Activated CD8-positive, alpha-beta memory T cell treated with anti-CD3 and anti-CD28 coated beads for 1 hour (primary cell): ENCODE measurements at places on chromosomes 2 and 18.

DNA sequence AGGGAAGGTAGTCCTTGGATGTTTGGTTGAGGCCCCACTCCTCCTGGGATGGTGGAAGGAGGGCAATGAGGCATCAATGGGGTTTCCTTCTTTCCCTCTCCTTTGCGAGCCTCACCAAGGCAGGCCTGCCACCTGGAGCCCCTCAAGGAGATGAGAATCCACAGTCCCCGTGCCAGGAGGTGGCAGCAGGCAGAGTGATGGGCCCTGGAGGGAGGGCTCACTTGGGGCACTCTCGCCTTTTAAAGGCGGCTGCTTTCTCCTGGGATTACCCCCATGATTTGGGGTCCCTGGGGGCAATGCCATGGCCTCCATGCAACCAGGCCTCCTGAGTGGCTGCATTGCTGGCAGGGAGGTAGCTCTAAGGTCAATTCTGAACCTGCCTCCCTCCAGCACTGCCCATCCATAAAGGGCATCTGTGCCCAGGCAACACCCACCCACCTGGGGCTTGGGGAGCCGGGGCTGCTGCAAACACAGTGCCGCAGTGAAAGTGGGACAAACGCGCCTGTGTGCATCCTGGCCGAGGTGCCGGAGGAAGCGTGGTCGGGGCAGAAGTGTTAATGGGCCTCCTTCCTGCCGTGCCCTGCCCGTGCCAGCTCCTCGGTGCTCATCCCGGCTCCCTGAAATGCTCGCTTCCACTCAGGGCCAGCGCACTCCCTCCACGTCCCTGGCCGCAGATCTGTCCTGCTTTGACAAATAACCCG lies 55.9 kb downstream of the ZFP36L2 start:
- no peak for DNase-seq

DNA sequence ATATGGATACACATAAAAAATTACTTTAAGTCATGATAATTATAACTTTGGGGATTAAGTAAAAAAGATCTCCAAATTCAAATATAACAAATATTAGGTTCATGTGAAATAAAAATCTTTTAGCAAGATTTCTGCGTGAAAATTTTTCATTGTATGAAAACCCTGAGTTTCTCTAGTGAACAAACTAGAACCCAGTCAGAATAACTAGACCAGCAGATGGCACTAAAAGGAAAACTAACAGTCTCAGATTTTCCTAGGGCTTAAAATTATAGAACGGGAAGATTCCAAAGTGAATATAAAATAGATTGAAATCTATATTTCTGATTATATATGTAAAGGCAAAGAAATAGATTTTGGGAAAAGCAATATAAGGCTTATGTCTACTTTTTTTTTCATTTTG lies 43.3 kb downstream of the TMEM200C start:
- no peak for DNase-seq

GRCh38 chr2:237497838-237498186 lies 10.8 kb downstream of the MLPH start:
- DNase-seq: no peak

DNA sequence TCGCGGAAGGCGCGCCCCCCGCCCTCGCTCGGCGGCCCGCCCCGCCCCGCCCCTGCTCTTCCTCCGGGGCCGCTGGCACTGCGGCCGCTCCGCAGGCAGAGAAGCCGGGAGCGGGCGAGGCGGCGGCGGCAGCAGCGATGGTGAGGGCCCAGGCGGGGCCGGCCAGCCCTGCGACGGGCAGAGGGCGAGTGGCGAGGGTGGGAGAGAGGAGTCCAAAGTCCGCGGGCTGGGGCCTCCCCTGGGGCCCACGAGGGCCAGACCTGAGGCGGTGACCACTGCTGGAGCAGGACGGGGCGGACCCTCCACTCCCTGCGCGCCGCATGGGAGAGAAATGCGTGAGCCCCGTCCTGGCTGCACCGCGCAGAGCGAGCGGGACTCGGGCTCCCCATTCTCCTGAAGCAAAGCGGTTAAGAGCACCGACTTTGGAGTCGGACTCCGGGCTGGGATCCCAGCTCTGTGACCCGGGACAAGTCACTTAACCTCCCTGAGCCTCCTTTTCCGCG lies at the start of gene VAMP5:
Gene VAMP5 (plus strand): TSS at position 78 of the 503 bp plus-strand sequence. CDS start 60 bp downstream, at position 138.
- DNase-seq: no peak

DNA sequence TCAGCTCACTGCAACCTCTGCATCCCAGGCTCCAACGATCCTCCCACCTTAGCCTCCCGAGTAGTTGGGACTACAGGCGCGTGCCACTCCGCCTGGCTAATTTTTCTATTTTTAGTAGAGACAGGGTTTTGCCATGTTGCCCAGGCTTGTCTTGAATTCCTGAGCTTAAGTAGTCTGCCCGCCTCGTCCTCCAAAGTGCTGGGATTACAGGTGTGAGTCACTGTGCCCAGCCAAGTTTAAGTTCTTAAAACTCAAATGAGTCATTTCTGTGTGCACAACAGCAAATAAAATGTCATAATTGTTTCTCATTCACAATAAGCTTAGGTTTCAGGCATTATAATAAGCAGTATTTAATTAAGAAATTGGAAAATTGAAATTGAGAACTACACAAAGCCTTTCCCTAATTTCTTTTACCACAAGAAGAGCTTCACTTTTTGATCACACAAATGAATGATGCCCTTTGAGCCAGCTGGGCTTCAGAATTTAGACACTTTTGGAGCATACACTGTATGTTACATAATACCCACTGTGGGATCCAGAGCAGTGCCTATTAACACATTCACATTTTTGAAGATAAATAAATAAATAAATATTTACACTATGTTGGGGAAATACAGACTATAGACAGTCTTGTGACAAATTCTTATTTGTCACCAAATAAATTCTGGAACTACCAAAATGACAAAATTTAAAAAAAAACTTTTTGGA lies 8.6 kb upstream of the ME2 start:
- DNase-seq: no peak

DNA sequence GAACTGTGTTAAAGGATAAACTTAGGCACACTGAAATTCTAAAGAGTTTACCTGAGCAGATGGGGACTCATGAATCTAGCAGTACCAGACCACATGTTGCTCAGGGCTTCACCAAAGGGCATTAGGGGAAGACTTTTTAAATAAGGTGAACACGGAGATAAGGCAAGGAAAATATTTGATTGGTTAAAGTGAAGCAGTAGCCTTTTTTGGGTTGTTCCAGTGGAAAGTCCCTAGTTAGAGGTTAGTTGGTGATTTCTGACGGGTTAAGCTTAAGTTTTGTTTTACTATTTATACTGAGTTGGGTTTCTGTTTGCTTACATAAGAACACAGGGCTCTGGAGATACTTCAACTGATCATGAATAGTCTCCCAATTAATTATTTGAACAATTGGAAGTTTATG lies 722.5 kb downstream of the SOCS6 start:
- no peak for DNase-seq

GRCh38 chr2:6970976-6971480 lies 53.8 kb downstream of the RNF144A start:
- DNase-seq: no peak

DNA sequence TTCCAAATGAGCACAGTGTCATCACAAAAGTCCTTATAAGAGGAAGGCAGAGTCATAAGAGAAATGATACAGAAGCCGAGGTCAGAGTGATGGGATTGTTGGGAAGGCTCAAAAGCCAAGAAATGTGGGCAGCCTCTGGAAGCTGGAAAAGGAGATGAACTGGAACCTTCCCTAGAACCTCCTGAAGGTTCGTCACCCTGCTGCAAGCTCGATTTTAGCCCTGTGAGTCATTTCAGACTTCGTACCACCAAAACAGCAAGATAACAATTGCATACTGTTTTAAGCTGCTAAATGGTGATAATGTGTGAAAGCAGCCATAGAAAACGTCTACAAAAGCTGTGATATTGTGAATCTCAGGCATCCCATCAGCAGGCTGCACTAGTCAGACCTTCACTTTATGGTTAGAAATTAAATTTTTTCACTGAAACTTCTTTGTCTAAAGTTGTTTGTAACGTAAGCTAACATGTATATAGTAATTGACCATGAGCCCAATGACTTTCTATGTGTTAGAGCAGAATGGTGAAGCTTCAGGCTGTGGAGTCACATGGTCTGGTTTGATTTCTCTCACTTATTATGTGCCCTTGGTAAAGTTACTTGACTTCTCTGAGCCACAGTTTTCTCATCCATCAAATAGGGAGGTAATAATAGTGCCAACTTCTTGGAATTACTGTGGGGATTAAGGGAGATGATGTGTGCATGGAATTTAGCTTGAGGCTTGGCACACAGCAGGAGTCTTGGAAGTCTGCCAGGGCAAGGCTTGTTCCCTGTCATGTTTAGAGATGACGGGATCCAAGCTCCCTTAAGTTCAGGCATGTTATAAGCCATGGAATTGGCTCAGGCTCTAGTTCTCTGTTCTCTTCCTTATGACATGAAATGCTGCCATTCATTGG lies 132.0 kb upstream of the CCDC195 start:
- DNase-seq: no peak

GRCh38 chr18:13220361-13220991 lies 1.9 kb downstream of the LDLRAD4 start:
- no peak for DNase-seq

DNA sequence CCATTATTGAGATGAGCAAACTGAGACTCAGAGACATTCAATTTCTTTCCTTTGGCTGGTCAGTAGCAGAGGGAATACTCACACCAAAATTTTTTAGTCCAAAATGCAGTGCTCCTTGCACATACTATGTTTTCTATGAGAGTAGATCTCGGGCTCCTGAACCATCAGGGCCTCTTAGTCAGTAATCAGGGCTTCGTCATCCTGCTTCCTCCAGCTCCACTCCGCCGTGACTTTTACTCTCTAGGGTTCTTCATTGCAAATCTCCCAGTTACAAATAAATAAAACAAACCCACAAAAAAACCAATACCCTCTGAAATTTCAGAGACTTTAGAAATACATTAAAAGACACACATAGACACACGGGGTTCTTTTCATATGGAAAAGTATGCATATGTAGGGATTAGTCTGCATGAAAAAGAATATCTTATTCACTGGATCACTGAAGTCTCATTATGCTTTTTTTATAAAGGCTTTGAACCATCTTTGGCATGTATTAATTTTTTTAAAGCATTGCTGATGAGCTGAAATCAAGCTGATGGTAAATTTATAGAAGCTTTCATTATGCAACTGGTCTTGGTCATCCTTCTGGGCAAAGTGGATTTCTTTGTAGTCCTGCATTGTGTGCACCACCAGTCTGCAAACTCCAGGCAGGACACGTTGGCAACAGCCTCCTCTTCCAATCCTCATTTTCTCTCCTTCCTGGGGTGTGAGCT lies 235.0 kb downstream of the ICOS start:
- no peak for DNase-seq

- DNase-seq: no peak
Observed at GRCh38 chr2:122328816-122329215, 573.4 kb downstream of the TSN start.

GRCh38 chr2:208820014-208820688 lies 413.6 kb downstream of the PTH2R start:
- DNase-seq: no peak

GRCh38 chr2:66189553-66189952 lies 245.4 kb upstream of the MEIS1 start:
- no peak for DNase-seq

DNA sequence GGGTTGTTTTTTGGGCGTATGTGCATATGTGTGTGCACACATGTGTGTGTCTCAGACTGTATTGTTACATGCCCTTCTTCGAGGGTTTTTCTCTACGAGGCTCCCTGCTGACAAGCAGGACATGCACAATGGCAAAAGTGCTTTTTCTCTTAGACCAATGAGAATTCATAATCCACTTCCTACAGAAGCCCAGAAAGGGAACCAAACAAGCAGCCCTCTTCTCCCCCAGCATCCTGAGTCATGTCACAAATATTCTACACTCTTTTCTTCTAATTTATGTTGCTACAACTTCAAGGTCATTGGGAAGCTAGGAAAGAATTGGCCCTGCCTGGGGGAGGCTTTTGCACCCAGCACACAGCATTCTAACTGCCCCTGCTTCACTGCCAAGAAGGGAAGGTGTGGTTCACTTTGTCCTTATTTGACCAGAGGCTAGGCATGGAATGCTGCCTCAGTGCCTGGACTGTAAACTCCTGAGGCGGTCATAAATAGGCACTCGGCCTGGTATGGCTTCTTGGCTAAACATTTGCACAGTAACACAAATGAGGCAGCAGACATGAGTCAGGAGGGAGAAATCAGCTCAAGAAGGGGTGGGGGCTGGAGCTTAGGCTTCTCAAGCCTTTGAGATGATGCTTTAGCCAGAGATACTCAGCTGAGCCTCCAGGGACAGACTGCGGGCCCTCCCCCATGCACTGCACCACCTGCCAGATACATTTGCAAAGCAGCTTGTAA lies 92.7 kb upstream of the KLF7 start:
- DNase-seq: no peak

GRCh38 chr2:185063761-185064160 lies 465.4 kb downstream of the ZNF804A start:
- DNase-seq: no peak
